Right renal cortex interstitium (tissue), 3 donors: ENCODE measurements at places on chromosomes 7 and 10.

- no peak for DNase-seq
These were observed 125.9 kb downstream of the GRK5 start for GRCh38 chr10:119333146-119333792.

GRCh38 chr7:122803323-122803722 lies 82.9 kb downstream of the CADPS2 start:
- no peak for DNase-seq

GRCh38 chr10:17212802-17213221 lies 11.3 kb upstream of the TRDMT1 start:
- DNase-seq, result no peak

- no peak for DNase-seq
These were observed 428.6 kb upstream of the ADARB2 start for GRCh38 chr10:2165771-2166460.

GRCh38 chr10:33056828-33057596 lies 99.0 kb upstream of the ITGB1 start:
- no peak for DNase-seq

- DNase-seq, result no peak
These were observed 24.0 kb upstream of the PAPSS2 start for GRCh38 chr10:87635498-87636312.

DNA sequence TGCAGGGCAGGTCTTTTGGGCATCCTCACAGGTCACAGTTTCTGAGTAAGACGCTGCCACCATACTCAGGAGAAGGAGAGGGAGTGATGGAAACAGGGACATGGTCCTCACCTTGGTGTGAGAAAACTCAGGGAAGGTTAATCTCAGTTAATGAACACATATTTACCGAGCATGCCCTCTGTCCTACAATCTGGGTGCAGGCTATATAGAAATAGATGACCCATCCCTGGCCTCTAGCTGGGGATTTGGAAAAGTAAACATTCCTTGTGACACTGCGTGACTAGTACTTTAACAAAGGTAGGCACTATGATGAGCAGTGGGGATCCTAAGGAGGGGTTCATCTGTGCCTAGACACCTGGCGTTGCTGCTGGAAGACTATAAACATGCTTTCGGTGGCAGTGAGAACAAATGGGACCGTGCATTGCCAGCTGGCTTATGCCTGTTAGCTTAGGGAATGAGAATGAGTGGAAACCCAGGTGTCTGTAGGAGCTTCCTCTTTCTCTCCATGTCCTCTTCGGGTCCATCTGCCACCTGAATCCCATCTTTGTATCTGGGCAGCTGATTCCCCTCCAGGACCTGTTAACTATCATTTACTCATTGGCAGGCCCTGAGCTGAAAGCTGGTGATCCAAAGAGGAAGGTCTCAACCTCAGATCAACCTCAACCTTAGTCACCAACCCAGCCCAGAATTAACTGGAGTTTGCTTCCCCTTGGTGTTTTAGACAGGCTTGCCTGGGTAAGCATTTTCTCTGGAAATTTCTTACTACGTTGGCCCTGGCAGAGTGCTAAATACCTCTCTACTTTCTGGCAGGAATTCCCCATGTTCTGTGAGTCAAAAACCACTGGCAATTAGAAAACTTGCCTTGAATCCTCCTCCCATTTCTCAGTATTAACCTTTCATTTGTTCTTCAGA lies 794 bp downstream of the MBL2 start:
- no peak for DNase-seq

DNA sequence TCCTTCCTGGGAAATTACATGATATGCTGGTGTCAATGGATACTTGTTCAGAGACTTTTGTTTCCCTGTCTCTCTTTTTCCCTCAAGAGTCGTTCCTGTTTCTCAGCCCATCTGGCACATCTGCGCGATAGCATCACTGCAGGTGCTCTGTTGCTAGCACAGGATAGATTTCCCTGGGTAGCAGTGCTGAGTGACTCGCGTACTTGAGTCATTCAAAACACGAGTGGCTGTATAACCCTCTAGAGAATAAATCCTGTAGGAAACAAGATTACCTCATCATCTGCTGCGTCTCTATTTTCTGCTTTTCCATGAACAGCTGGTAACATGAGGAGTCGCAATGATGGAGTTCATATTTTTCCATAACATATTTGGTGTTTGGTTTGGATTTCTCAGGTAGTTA lies 452.0 kb upstream of the FZD8 start:
- DNase-seq, result no peak

GRCh38 chr7:142579946-142580345 lies 169.3 kb upstream of the PRSS1 start:
- no peak for DNase-seq

GRCh38 chr7:21383227-21384220 lies 44.4 kb upstream of the SP4 start:
- no peak for DNase-seq

DNA sequence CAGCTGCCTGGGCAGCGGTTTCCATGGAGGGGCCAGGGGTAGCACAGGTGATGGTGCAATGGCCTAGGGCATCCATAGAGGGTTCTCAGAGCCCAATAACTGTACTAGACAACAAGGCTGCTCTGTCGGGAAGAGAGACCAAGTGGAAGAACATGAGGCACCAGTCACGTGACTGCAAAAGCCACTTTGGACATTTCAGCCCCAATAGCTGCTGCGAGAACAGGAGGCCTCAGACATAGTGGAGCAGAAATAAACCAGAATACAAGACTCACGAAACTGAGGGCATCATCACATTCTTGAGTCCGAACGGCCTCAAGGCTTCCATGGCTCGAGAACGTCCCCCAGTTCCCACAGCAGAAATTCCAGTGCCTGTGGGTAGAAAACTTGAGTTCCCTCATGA lies 32.3 kb upstream of the FIS1 start:
- DNase-seq, result no peak

GRCh38 chr7:120760050-120760449 lies 97.9 kb downstream of the TSPAN12 start:
- no peak for DNase-seq

DNA sequence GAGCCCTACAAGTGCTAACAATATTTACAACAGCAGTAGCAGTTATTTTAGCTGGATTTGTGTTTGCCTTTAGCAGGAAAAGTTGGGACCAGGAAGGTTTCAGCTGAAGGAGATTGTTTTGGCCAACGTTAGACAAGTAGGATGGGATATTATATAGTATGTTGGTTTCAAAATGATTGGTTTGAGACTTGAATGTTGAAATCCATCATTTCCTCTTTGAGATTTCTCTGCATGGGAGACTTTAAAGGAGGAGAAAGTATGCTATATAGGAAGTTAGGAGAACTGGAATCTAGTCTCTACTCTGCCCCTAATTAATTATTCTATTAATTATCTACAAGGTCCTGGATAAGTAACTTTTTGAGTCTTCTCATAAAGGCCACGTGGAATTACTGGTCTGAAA lies 263.8 kb downstream of the PTEN start:
- no peak for DNase-seq

- DNase-seq, result no peak
These were observed 186.7 kb upstream of the LYZL2 start for GRCh38 chr10:30816159-30816819.

DNA sequence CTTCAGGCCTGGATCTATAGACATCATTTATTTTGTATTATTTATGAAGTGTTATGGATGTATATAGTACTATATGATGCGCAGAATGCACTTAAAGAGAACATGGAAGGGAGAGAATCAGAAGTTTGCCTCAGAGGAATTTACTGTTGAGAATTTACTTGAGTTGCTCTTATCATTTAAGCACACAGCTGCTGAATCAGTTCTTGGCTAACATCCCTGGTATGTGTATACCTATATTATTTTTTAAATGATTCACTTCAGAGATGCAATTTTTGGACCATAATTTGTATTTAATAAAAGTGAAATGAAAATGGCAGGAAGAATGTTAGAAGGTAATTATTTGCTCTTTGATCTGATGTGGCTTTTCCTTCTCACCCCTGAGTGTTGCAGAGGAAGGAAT lies 191.6 kb downstream of the BICC1 start:
- no peak for DNase-seq

DNA sequence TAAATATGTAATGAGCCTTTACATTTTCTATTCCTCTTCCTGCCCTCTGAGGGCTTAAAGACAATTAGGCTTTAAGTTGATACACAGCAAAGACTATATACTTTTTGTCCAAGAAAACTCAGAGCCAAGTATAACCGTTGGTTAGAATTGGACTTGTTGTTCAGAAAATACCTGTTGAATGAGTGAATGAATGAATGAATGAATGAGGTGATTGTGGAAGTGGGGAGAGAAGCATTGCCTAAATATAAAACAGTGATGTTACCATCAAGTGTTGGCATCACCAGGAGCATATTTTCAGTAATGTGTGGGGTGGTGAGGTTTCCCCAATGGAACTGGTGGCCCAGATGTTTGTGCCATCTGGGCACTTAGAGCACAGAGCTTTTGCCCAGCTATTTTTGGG lies 106.9 kb downstream of the AOAH start:
- no peak for DNase-seq

- no peak for DNase-seq
These were observed 11.1 kb downstream of the FOXK1 start for GRCh38 chr7:4693152-4693551.

GRCh38 chr7:106870983-106871410 lies 5.9 kb downstream of the PIK3CG start:
- no peak for DNase-seq

DNA sequence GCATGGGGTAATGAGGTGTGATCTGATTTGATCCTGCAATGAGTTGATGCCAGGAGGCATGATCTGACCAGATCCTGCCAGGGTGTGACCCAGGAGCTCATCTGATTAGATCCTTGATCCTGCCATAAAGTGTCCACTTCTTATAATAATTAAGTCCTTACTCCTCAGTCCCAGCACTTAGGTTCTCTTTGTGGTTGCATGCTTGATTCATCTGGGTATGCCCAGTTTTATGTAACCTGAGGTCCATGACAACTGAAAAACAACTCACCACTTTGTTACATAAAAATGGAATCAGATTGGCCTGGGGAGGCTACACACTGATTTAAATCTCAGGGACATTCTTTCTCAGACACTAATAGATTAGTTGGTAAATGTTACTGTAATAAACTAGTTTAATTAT lies 19.1 kb downstream of the ACADSB start:
- DNase-seq, result no peak

DNA sequence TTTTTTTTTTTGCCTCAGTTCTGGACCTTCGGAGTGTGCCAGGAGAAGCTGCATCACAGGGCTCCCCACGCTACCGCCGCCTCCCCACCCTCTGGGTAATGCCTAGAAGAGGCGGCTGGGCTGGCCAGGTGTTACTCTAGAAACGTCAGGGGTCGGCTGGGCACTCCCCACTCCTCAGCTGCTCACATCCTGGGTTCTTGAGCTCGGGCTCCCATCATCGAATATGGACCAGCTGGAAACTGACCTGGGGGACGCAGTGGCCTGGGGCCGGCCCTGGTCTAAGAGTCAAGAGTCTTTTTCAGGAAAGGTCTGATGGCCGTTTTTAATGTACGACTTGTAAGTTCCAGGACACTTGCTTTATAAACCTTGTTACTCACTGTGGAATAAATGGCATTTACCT lies 326.5 kb downstream of the WDR37 start:
- DNase-seq, result no peak

DNA sequence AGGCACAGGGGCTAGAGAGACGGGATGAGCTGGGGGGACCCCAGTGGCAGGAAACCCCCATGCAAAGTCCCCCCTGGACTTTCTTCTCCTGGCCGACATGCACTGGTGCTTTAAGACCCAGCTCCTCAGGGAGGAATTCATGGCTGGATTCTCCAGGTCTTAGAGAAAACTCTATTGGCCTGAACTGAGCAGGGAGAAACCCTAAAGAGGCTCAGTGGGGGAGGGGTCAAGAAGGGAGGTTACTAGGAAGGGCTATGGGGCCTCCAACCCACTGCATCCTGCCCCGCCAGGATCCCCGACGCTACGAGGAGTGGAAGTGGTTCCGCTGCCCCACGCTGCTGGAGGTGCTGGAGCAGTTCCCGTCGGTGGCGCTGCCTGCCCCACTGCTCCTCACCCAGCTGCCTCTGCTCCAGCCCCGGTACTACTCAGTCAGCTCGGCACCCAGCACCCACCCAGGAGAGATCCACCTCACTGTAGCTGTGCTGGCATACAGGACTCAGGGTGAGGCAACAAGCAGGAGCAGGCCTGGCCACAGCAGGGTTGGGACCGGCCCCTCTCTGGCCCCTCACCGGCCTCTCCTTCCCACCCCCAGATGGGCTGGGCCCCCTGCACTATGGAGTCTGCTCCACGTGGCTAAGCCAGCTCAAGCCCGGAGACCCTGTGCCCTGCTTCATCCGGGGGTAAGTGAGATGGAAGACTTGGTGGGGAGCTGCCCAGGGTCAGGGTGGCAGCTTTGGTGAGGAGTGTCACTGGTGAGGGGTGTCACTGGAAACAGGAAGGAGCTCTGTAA lies 13.8 kb downstream of the ATG9B start:
- DNase-seq, result no peak

DNA sequence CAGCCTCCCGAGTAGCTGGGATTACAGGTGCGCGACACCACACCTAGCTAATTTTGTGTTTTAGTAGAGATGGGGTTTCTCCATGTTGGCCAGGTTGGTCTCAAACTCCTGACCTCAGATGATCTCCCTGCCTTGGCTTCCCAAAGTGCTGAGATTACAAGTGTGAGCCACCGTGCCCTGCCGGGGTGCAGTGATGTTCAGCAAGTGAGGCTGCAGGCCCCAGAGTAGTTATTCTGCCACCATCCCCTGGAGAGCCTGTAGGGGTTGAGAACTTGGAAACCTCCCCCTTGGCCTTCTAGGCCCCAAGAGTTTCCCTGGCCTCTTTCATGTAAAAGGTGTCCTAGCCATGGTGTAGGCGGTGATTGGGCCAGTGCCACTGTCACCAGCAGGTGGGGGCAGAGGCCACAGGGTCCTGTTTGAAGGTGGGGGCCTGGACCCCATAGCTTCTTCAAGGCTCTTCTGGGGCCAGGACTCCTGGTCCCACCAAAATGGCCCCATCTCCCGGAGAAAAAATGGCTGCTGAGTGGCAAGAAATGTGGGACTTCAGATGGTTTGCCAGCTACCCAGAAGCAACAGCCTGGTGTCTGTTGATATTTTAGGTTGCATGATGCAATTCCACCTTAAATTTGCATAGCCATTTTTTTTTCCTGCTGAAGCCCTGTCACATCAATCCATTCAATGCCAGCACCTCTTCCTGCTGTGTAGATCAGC lies 25.5 kb upstream of the INMT start:
- DNase-seq, result no peak

- DNase-seq, result no peak
These were observed 2.8 kb downstream of the SHH start for GRCh38 chr7:155809332-155809946.

- DNase-seq, result no peak
These were observed at the start of gene MMP21 for GRCh38 chr10:125775491-125776106. MMP21 (minus strand) TSS chr10:125775821; CDS start chr10:125775821, 0 bp downstream.

- no peak for DNase-seq
These were observed 198.9 kb downstream of the ETV1 start for GRCh38 chr7:13790611-13791010.

DNA sequence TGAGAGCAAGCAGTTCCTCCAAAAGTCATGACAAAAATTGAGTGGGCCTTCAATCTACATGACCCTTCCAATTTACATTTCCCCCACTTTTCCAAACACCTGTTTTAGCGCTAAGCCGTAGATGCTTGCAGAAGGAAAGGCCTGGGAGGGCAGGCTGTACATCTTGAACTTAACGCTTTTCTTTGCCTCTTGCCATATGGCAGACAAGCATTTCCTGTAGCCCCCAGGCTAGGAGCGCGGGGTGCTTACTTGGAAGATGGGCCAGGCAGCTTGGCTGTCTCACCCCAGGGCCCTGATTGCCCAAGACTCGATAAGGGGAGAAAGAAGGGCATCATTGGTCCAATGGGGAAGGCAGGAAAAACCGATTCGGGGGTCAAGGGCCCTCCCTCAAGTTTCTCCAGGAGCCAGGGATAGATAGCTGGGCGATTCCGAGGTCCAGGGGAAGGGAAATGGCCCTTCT lies 1.8 kb downstream of the HOXA10 start:
- no peak for DNase-seq

- DNase-seq, result no peak
These were observed 7.6 kb upstream of the MRC1 start for GRCh38 chr10:17801507-17801906.
